ENCODE measurements at places on chromosomes 12 and 14.

- DNase-seq, result no peak
Observed at GRCh38 chr12:50545786-50546185, 41.0 kb downstream of the DIP2B start.

GRCh38 chr14:48140804-48141203 is 465.4 kb upstream of the MDGA2 start:
- DNase-seq, result no peak

GRCh38 chr14:22122227-22122818 is 448.7 kb upstream of the OR4E1 start:
- DNase-seq, result no peak

GRCh38 chr12:121738340-121738858 is 25.8 kb downstream of the TMEM120B start:
- no peak for DNase-seq

DNA sequence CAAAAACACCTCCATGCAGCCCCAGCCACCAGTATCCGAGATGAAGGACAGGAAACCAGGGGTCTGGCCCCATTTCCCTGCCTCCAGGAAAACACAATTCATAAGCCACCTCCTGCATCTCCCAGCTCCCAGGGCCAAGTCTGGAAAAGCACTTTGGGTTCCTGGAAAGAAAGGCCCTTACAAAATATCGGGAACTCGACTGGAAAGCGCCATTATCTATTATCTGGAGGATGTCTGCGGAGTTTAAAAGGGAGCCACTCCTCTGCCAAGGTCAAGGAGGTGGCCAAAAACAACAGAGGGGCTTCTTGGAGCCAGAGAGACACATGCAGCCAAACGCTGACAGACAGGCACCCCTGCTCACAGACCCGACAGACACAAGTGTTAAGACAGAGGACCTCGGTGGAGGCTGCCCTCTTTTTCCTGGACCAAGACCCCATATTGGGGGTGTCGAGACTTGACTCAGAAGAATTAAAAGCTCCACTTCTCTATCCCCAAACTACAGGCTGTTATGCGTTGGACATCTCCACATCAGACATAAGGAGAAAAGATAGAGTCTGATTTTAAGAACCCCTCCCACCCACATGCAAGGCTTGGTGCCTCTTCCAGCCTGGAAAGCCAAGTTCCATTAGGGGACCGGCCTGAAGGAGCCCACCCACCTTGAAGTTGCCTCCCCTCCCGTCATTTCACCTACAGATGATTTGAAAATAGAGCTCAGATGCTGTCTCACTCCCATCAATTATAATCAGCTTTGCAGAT is 9.6 kb downstream of the ACTN1 start:
- no peak for DNase-seq

- DNase-seq, result no peak
Observed at GRCh38 chr12:53103860-53104305, 597 bp downstream of the SOAT2 start.

DNA sequence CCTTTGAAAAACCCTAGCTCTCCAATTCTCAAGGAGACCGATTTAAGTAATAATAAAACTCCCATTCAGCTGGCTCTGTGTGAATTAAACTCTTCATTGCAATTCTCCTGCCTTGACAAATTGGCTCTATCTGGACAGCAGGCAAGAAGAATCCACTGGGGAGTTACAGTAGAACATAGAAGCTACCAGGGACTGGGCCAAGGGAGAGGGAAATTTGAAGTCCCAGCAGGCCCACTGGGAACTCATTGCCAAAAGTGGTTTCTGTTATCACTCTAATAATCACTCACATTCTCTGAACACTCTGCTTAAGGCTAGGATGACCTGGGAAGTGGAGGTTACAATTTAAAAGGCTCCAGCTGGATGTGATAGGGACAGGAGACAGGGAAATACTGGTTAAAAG is 384.5 kb upstream of the CCDC196 start:
- no peak for DNase-seq

DNA sequence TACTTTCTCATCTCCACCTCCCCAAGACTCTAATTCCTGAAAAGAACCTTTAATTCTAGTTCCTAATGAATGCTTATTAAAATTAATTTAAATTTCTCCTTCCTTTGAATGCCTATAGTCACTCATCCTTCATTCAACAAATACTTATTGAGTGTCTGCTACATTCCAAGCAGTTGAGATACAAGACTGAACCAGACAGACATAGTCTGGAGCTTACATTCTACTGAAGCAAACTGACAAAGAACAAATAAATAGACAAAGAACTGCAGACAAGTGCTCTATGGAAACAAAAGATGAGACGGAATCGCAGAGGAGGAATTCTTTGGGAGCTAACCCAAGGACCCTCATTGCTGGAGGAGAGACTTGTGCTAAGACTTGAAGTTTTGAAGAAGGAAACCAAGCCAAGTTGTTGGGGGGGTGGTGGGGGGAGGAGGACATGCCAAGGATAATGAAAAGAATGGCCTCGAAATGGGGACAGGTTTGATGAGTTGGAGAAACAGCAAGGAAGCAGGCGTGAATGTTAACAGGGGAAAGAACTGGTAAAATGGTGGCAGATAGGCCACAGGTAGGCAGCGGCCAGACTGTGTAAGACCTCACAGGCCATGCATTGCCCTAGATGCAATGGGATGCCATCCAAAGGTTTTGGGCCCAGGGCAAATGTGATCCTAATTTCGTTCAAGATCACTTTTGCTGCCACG is 9.7 kb upstream of the TDG start:
- no peak for DNase-seq

GRCh38 chr12:120628919-120629318 is 11.5 kb upstream of the CABP1 start:
- no peak for DNase-seq

GRCh38 chr14:68888883-68889282 is 90.2 kb downstream of the ACTN1 start:
- no peak for DNase-seq
